ENCODE measurements at places on chromosomes 1 and 21.

- DNase-seq: no peak
Observed at GRCh38 chr1:43774359-43774758, 67.0 kb downstream of the ST3GAL3 start.

DNA sequence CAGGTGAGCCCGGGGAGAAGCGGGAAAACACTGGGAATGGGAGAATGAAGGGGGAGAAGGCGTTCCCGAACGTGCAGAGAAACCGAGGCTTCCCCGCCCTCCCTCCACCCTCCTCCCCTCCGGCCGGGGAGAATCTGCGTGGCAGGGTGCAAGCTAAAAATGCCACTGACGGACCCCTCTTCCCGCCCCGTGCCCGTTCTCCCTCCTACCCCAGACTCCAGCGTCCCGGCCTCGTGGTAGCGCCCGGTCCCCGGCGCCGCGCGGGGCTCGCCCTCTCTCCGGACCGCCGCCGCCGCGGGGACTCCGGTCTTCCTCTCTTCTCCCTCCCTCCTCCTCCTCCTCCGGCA lies 81.6 kb upstream of the AK4 start:
- no peak for DNase-seq

GRCh38 chr1:28064064-28064463 lies 24.3 kb downstream of the EYA3 start:
- DNase-seq: no peak

DNA sequence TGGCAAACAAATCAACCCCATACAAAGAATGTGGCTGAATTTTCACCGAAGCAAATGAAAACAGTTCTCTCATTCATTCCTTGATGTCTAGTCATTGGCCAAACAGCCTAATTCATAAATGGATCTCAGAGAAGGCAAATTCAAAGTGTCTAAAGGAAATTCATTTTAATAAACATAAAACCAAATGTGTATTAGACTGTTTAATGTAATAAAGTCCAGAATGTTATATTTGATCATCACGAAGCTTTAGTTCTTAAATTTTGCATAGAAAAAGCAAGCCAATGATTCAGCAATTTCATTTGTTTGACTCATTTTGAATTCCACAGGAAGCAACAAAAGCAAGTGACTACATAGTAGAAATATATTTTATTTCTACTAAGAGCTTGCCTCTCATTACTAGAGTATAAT lies 379.2 kb upstream of the ADAMTS5 start:
- DNase-seq: no peak

GRCh38 chr1:210691039-210691610 lies 362.4 kb downstream of the HHAT start:
- no peak for DNase-seq

All from hematopoietic multipotent progenitor cell (in vitro differentiated cells).